ENCODE measurements at places on chromosomes 6 and 20. TPM values are rescaled to one million over a fixed set of nuclear protein-coding genes. Genes with fewer than 3 reads are reported as not detected.

Gene TAGAP
- 3.2 TPM for total RNA-seq

Gene HLA-DPA1
- total RNA-seq = 60.5 TPM

Gene COL19A1
- 3.9 TPM for total RNA-seq

Gene ARMH2
- total RNA-seq = not detected

Gene TP53INP2
- 59.5 TPM for total RNA-seq

Data from right atrium auricular region (tissue), 2 donors.